ENCODE measurements at places on chromosomes 7 and 10.

DNA sequence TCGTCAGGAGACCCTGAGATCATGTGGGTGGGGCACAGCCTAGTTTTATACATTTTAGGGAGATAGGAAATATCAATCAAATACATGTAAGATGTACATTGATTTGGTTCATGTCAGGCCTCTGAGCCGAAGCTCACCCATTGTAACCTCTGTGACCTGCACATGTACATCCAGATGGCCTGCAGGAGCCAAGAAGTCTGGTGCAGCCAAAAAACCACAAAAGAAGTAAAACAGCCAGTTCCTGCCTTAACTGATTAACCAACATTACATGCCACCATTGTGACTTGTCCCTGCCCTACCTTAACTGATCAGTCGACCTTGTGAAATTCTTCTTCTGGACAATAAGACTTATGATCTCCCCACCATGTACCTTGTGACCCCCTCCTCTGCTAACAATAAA is 16.0 kb upstream of the LRRC61 start:
- DNase-seq, result no peak

- DNase-seq, result no peak
Observed at GRCh38 chr7:43876976-43877745, 7.8 kb upstream of the MRPS24 start.

GRCh38 chr7:158606129-158606528 is 18.5 kb upstream of the PTPRN2 start:
- no peak for DNase-seq

GRCh38 chr10:84294766-84295447 is 33.5 kb upstream of the CCSER2 start:
- DNase-seq, result no peak

DNA sequence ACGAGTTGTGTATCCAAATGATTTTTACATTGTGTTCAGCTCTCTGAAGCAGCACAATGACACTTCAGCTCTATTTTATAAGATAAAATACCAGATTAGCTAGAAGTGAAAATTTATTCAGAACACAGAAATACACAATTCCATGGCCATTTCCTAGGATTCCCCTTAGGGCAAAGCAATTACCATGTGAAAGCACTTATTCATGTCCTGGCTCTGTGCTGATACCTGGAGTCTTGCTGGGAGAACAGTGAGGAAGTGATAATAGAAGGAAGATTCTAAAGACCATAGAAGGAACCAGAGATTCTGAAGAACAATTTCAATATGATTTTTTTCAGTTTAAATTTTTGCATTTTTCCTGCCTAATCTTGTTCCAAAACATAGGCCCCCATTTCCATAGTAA is 657.4 kb upstream of the ZWINT start:
- DNase-seq, result no peak

All from foreskin keratinocyte (primary cell).